Activated CD4-positive, alpha-beta T cell treated with anti-CD3 and anti-CD28 coated beads, Interleukin-2, Interleukin-6, amounts not matched to agents 100 ng/mL and 50 ng/mL, durations not matched to agents 16 hours and 8 hours (primary cell): ENCODE measurements at places on chromosomes 3 and 15.

- DNase-seq: no peak
These were observed 25.0 kb downstream of the LIPH start for GRCh38 chr3:185527364-185527763.

GRCh38 chr3:100631236-100631635, 21.8 kb downstream of the ADGRG7 start:
- DNase-seq: no peak

GRCh38 chr3:145798696-145799537, 362.1 kb downstream of the PLOD2 start:
- DNase-seq: no peak

- peak; percentile 71 for DNase-seq
These were observed at the start of gene USP13 for GRCh38 chr3:179652447-179653095. Gene USP13, plus strand, starts transcription at chr3:179653040. Its CDS starts 186 bp downstream, at chr3:179653226.

DNA sequence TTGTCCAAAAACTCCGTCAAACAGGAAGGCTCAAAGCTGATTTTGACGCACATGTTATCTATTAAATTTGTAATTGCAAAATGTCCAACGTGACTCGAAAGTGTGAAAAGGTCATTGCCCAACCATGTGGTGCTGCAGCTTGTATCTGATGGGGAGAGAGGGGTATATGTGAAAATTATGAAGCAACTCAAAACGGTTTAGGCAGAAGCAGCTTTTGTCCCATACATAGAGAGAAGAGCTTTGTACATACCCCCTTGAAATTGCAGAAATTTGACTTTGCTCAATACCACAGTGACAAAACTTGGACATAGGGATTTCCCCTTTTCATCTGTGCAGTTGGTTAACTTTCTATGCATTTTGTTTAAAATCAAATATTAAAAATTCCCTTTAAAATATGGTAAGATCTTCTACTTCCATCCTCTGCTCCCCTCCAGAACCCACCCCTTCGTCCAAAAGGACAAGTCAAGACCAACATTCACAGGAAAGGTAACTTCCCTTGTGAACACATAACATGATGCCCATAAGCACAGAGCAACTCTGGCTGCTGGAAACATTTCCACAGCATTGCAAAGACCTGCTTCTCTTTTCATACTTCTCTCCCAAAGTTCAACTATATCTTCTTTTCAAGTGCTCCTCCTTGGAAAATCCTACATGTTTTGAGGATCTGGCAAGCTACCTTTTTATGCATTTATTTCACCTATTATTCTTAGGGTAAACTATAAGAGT, 253.7 kb upstream of the THBS1 start:
- no peak for DNase-seq

DNA sequence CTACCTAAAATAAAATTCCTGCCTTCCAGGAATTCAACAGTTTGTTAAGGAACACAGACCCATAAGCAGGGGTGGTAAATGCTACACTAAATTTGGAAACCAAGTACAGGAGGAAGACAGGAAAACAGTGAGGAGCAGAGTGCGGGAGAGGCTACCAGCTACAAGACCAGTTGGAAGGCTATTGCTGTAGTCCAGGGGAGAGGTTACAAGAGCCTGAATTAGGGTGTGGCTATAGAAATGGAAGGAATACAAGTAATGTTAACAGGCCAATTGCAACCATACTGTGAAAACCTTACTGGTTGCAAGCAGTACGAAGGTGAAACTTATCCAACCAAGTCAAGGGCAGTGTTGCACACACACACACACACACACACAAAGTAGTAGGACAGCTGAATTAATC, 880 bp upstream of the ARMC8 start:
- DNase-seq: no peak

DNA sequence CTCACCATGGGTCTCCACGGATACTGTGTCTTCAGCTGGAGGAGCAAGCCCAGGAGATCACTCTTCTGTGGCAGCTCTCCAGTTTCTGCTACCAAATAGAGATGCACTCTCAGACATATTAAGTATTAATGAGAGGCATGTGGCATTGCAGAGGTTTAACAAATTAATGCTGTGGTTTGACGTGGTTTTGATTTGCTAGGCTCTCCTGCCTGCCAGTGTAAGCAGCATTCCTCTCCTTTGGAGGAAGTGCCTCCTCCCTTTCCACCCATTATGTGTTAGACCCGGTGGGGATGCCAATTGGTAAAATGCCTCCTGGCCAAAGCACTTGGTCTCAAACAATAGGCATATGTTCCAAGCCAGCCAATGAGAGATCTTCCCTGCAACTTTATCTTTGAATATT, 124.8 kb downstream of the MYLK start:
- no peak for DNase-seq

DNA sequence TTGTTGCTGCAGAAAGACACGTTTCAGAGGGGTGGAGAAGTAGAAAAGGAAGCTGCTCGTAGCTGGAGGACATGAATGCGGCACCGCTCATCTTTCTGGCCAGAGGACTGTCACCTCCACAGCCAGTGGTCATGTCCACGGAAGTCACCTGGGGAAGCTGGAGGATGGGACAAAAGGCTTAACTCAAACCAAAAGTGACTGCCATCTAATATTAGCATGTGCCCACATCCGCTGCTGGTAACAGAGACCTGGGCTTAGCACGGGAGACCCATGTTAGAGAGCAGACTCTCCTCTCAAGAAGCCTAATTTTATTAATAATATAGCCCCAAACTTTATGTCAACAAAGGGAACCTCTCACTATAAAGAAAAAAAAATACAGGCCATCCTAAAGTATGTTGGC, 5.9 kb downstream of the MEX3B start:
- no peak for DNase-seq

DNA sequence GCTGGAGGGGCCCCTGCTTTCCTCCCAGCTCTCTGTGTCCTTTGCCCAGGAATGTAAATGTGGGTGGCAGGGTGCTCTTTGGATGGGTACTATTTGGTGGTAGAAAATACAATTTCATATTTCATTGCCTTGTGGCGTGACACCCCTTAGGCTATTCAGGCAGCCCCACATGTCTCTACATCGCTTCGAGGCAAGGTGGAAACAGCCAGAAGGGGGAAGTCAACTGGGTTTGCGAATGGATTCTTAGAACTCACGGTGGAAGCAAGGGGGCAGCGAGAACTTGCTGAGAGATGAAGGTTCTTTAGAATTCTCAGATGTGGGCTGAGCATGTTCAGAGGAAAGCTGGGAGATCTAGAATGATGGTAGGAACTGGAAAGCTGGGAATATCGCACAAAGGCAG, 25.3 kb downstream of the PLA2G4D start:
- no peak for DNase-seq

- DNase-seq: peak; percentile 39
These were observed 513 bp downstream of the VGLL4 start for GRCh38 chr3:11643201-11643603.

GRCh38 chr3:63862804-63863149, 828 bp downstream of the THOC7 start:
- DNase-seq: no peak

GRCh38 chr15:48367483-48367882, 36.3 kb downstream of the DUT start:
- DNase-seq: no peak

GRCh38 chr15:60901647-60902046, 327.5 kb downstream of the RORA start:
- peak; percentile 70 for DNase-seq

- no peak for DNase-seq
These were observed 30.6 kb downstream of the CRTC3 start for GRCh38 chr15:90560229-90560776.

- peak; percentile 87 for DNase-seq
These were observed 6.4 kb upstream of the ANKDD1A start for GRCh38 chr15:64905119-64905831.

DNA sequence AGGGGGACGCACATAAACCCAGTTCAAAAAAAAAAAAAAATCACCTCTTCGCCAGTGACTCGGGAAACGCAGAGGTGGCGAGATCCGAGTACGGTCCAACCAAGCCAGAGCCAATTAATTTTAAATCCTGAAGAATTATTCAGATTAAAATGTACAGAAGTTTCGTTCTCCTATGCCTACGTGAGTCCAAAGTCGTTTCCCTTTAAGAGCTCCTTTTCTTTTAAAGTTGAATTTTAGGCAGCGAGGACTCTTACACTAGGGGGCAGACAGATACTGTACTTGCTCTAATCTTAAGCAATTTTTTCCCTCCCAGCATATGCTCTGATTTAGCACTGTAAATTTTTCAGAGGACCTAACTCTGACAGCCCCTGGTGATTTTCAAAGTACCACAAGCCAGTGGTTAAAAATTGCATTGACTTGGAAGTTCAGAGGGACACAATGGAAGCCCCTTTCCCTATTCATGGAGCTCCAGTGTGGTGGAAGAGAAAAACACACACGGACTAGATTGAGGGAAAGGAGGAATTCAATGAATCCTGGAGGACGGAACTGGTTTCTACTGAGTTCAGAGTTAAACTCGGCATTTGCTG, 3.3 kb upstream of the NR2F2 start:
- DNase-seq: peak; percentile 30

GRCh38 chr3:10694179-10694578, 121.8 kb upstream of the SLC6A11 start:
- DNase-seq: no peak

DNA sequence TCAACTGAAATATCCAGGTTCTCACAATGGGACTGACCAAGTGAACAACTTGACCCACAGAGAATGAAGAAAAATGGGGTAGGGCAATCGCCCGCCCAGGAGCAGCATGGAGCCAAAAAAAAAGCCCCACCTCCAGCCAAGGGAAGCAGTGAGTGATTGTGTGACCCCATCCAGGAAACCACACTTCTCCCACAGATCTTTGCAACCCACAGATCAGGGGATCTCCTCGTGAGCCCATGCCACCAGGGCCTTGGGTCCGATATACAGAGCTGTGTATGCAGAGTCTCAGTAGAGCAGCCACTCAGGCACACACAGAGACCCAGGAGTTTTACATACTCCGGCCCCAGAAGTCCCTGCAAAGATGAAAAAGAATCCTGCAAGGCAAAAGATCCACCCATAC, 35.7 kb downstream of the PYGO1 start:
- no peak for DNase-seq
